ENCODE measurements at places on chromosomes 2 and 18.

- no peak for DNase-seq
Measured at GRCh38 chr2:207883002-207883780, 113.5 kb upstream of the FZD5 start.

- DNase-seq = no peak
Measured at GRCh38 chr2:17181051-17181752, 337.0 kb downstream of the RAD51AP2 start.

- no peak for DNase-seq
Measured at GRCh38 chr2:2123238-2123637, 207.8 kb downstream of the MYT1L start.

- no peak for DNase-seq
Measured at GRCh38 chr2:82314836-82315472, 2010.4 kb upstream of the LRRTM1 start.

DNA sequence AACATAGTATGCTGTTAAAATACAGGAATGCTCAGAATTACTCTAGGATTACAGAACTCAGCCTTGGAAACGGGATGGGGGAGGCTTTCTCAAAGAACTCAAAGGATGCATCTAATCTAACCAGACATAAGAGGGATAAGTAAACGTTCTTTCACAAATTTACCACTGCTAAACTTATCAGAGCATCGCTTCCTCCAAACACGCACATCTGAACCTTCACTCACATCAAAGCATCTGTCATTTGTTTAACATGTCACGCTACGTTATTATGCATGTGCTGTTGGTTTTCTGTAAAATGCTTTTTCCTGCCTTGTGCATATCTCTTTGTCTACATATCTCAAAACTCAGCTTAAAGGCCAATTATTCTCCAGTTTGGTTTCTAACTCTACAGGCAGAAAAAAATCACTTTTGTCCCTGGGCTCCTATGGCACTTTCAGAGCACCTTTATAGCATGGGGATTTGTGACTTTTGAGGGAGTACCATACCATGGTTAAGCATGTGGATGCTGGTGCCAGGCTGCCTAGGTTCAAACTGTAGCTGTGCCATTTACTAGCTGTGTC, 106.7 kb upstream of the FSHR start:
- no peak for DNase-seq

- DNase-seq = no peak
Measured at GRCh38 chr18:75977081-75977480, 518.0 kb downstream of the ZNF516 start.

- no peak for DNase-seq
Measured at GRCh38 chr18:75472396-75472795, 44.9 kb upstream of the SMIM21 start.

- no peak for DNase-seq
Measured at GRCh38 chr2:132581991-132582738, 87.8 kb downstream of the LYPD1 start.

DNA sequence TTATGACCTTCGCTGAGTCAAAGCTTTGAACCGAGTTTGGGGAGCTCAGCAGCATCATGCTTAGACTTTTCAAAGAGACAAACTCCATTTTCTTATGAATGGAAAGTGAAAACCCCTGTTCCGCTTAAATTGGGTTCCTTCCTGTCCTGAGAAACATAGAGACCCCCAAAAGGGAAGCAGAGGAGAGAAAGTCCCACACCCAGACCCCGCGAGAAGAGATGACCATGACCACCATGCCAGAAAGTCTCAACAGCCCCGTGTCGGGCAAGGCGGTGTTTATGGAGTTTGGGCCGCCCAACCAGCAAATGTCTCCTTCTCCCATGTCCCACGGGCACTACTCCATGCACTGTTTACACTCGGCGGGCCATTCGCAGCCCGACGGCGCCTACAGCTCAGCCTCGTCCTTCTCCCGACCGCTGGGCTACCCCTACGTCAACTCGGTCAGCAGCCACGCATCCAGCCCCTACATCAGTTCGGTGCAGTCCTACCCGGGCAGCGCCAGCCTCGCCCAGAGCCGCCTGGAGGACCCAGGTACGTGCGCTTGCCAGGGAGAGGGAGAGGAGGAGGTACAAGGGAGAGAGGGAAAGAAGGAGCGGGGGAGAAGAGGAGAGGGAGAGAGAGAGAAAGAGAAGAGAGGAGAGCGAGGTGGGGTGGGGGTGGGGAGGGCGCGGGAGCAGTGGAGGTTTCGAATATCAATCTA, at the start of gene DLX1:
DLX1 (plus strand) TSS at position 48 of the 700 bp plus-strand sequence; CDS start at position 219, 171 bp downstream.
- DNase-seq = no peak

GRCh38 chr2:234840336-234840735, 111.5 kb upstream of the SH3BP4 start:
- no peak for DNase-seq

DNA sequence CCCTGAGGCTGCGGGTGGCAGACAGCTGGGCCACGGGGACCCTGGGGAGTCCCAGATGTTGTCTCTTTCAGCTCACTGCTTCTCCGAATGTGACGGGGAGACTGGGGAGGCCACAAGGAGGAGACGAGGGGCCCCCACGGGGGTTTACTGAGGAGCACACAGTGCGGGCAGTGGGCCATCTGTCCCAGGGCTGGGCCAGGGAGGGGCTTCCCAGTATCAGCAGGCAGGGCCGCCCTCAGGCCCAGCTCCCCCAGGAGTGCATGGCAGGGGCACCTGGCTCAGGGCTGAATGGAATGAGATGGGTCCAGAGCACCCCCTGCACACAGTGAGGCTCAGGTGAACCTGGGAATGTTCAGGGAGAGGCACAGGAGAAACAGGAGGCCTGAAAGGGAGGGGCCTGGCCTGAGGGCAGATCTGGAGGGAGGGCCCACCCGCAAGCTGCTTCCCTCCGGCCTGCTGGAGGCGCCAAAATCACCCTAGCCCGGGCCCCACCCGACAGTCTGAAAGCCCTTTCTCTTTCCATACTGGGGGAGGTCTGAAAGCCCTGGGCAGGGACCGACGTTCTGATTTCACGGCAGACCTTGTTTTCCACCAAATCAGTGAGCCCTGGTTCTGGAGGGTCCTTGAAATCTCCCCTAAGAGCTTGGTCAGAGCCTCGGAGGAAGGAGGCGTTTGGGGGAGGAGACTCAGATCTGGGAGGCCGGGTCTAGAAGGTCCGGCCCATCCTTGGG, 35.5 kb upstream of the PTMA start:
- DNase-seq = peak; percentile 99

- DNase-seq = no peak
Measured at GRCh38 chr2:216195565-216196029, 86.4 kb downstream of the XRCC5 start.

GRCh38 chr2:129101186-129101585, 782.5 kb upstream of the HS6ST1 start:
- no peak for DNase-seq

DNA sequence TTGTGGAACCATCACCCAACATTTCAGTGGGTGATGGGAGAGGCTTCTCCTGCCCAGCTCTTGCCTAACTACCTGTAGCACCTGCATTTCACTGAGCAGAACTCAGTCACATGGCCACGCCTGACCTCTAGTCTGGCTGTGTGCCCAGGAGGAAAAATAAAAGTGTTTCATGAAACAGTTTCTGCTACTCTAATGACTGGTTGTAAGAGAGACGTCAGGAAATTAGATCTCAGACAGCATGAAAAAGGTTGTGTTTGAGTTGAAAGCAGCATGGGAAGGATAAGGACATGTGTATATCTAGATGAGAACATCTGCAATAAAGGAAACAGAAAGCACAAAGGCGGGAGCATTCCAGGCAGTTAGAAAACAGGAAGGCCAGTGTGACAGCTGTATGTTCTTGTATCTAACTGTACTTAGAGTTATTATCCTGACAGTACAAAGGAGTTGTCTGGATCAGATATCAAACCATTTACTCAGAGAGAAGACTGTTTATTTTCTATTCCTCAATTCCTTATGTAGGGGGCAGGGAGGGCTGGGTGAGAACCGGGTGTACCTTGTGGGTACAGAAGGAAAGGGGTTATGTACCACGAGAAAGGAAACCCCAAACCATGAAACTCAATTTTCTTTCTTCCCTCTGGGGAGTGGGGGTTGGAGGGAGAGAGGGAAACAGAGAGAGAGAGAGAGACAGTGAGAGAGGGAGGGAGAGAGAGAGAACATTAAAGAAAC, 307.4 kb upstream of the VWC2L start:
- no peak for DNase-seq

- no peak for DNase-seq
Measured at GRCh38 chr2:88095022-88095421, 27.4 kb downstream of the SMYD1 start.

DNA sequence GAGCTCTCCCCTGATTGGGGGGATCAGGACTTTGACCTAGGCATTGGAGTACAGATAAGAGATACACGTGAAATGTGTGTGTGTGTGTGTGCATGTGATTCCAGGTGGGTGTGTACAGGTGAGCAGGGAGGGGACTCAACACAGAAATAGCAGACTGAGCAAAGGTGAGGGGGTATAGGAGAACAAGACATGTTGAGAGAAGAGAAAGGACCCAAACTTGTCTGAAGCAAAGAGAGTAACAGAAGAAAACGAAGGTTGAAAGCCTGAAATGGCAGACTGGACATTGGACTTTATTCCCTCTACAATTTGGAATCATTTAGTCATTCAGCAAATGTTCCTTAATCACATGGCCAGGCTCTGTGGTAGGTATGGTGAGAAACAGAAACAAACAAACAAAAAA, 23.3 kb downstream of the MRO start:
- DNase-seq = no peak

DNA sequence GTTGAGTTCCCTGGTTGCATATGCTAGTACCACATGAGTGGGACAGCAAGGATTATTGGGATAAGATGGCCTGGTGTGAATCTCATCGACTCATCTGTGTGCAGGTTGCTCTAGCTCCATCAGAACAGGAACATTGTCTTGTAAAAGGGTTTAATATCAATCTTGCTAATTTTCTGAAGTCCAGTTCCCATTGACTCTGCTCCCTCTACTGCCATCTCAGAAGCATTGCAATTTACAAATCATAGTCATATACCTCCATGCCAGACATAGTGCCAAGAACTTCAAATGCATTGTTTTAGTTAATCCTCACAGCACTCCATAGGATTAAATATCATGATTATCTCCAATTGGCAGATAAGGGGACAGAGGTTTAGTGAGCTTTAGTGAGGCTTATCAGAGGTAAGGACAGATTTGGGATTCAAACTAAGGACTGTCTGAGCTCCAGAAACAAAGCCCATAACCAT, 4.8 kb upstream of the STAT4 start:
- DNase-seq = peak; percentile 39

- no peak for DNase-seq
Measured at GRCh38 chr2:107088156-107088555, 202.2 kb upstream of the ST6GAL2 start.

DNA sequence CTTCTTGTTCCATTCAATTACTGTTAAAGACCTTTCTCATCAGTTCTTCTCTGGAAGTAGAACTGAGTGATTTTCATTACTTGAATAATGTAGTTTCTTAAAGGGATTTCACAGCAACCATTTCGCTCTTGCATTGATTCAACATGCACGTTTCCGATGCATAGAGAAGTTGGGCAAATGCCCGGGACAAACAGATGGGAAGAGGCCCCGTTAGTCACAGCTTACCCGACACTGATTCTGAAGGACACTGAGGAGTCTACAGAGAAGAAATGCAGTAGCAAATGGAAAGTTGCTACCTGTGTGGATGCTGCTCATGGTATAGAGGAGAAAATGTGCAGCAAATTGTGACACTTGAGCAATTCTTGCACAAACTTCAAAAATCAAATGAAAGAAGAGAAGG, 32.3 kb upstream of the GCG start:
- DNase-seq = no peak

DNA sequence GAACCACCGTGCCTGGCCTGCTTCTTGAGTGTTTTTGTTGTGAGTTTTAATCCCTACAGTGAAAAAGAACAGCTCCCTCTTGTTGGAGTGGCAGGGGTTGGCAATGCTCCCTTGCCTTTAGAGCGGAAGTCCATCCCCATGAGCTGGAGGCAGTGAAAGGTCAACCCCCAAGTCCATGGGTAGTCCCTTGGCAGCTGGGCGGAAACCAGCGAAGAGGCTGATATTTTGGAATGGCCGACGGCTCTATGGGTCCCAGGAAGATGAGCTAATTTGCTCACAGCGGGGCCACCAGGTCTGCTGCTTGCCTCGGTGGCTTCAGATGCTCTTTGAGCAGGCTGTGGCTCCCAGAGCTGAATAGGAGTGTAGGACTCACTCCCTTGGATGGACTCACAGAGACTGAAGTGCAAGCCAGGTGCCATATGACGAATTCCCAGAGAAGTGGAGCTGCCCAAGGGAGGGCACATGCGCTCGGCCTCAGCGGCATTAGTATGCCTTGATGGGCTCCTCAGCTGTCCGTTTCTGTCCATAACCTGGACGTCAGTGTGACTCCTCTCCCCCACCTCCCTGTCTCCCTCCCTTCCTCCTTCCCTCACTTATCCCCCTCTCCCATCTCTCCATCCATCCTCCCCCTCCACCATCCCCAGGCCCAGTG, 25.4 kb upstream of the RHOB start:
- DNase-seq = no peak

- DNase-seq = no peak
Measured at GRCh38 chr2:42934580-42935186, 142.3 kb upstream of the HAAO start.

- DNase-seq = no peak
Measured at GRCh38 chr2:107688135-107688534, 138.6 kb upstream of the RGPD4 start.

GRCh38 chr2:95058989-95059641, 33.6 kb downstream of the MAL start:
- DNase-seq = no peak

DNA sequence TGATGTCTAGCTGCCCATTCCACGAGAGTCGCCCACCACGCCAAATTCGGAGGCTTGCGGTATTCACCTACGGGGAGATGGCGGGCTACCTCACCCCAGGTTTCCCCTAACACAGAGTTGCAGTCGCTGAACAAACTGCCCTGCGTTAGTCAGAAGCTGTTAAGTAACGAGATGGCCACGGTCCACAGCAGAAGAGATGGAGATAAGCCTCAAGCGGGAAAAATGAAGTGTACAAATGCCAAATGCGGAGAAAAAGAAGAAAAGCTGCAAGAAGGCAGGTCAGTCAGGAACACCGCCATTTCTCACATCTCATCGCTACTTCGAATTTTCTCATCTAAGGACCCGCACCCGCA, 425 bp downstream of the ASB3 start:
- peak; percentile 66 for DNase-seq

DNA sequence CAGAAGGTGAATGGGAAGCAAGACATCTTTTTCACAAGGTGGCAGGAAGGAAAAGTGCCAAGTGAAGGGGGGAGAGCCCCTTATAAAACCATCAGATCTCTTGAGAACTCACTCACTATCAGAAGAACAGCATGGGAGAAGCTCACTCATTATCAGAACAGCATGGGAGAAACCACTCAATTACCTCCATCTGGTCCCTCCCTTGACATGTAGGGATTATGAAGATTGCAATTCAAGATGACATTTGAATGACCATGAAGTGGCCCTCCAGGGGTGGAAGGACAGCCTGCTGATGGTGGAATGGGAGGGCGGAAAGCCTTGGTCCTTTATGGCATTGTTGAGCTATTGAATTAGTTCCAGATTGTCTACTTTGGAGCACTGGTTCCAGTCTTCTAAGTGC, 413.0 kb upstream of the MEX3C start:
- no peak for DNase-seq

- no peak for DNase-seq
Measured at GRCh38 chr2:168632709-168633121, 169.7 kb upstream of the NOSTRIN start.

All from NAMALWA (cell line).